ENCODE measurements at places on chromosomes 1 and 21.

- DNase-seq: no peak
Observed at GRCh38 chr1:168583571-168583970, 7.2 kb downstream of the XCL1 start.

- DNase-seq: no peak
Observed at GRCh38 chr1:171743081-171743870, 1.4 kb upstream of the VAMP4 start.

DNA sequence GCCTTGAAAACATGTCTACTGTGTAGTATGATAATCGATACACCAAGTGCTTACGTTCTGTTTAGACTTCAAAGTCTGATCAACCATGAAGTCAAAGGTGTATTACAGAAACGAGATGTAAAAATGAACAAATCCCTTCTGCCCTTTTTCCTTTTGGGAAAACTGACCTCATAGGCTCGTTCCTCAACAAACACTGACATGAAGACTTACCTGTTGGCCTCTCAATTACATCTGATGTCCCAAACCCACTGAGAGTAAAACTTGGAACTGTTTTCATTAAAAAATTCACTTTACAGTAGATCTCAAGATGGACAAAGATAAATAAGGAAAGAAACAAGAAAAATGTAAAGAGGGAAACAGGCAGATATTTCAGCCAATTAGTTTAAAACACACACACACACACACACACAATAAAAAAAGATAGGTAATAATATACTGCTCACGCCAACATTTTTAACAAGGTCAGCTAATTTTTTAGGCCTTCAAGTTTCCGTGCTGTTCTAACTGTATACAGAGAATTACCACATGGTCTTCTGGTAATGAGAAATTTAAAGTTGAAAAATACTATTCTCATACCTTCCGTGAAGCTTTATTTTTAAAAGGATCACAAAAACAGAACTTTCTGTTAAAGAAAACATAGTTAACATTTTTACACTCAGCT lies 2.1 kb downstream of the HMGN1 start:
- DNase-seq: no peak

GRCh38 chr1:46056325-46056724 lies 76.1 kb downstream of the PIK3R3 start:
- DNase-seq: no peak

All from activated T-cell treated with anti-CD3 and anti-CD28 coated beads for 1 hour (primary cell).